OCI-M1 (cell line): ENCODE measurements at places on chromosomes 12 and 14.
A peak's percentile ranks its signal among the peaks of the same experiment; 100 is the strongest.

- DNase-seq, result no peak
Observed at GRCh38 chr12:104166465-104166864, 28.5 kb upstream of the NFYB start.

DNA sequence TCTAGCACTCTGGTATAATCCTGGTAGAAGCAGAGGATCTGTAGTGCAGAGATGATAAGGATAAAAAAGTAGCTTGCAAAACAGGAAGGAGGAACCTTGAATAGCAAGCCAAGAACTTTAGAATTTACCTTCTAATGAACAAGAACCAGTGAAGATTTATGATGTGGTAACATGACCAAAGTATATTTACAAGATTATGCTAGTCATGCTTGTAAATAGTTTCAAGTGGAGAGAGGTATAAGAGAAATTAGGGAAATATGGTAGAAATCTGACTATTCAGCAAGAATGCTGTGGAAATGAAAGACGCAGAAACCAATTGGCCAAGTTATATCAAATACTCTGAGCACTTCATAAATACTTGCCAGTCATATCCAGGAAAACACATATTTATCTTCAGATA is 47.8 kb downstream of the ERGIC2 start:
- no peak for DNase-seq

GRCh38 chr12:95623554-95624170 is 72.4 kb upstream of the USP44 start:
- DNase-seq, result peak; percentile 70

DNA sequence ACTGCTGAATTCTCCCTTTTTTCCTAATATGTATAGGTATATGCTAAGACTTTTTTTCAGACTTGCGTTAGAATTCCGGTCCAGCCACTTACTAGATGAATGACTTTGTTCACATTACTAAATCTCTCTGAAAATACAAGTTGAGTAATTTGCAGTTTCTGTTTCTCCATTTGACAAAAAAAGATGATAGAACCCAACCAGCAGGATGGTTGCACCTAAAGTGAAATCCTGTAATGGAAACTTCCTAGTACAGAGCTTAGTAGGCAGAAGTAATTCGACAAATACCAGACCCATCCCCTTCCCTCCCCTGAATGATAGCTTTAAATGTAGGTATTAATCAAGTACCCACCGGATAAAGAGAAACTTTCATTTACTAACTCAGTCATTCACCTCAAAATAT is 113.6 kb upstream of the RAP1B start:
- no peak for DNase-seq

DNA sequence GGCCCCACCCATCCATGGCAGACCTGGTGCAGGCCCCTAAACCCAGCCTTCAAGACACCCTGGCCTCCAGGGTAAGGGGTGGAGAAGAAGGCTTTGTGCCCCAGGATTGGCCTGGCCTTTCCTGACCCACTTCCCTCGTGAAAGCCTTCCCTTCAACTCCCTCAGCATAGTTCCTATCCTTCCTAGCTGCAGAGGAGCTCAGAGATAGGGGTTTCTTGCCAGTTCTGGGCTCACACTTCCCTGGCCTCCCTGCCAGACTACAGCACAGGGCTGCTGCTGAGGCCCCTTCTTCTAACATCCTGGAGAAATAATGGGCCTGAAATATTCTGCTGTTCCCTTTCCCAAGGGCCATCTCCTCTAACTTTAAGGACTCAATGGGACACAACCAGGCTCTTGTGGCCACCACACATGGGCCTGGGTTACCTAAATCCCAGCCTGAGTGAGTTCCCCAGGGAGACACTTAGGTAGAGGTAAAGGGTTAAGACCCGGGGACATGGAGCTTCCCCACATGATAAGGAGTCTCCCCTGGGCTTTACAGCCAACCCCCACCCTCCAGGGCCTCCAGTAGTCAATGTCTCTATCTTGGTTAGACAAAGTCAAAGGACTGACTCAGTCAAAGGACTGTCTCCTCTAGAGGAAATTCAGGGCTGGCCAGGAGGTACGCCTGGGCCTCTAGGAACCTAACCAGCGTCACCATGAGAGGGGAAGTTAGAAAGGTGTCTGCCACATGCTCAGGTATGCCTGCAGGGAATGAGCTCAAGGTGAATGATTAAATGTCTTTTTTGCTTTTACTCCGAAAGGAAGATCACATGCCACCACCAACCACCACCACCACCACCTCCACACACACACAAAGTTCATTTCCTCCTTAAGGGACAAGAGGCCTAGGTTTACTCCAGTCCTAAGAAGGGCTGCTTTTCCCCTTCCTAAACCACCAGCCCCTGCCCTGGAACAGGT is 7.1 kb downstream of the ZFP36L1 start:
- no peak for DNase-seq

DNA sequence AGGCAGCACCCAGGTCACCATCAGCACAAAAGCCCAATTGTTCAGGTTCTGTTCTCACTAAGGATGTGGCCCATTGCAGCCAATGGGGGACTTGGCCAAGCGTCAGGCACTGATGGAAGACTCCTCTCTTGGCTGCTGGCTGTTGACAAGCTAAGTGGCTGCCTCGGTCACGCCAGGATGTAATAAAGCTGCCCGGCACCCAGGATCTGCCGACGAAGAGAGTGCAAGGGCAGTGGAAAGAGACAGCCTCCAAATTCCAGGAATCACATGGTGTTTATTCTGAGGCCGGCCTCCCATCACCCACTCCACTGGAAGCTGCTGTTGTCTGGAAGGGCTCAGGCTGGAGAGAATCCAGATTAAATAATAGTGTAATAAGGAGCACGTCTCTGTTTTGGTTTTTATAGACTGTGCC is 451.8 kb upstream of the TBX3 start:
- DNase-seq, result no peak

GRCh38 chr12:124837958-124838803 is 25.5 kb downstream of the SCARB1 start:
- no peak for DNase-seq

- DNase-seq, result no peak
Observed at GRCh38 chr14:75335571-75335970, 56.9 kb downstream of the FOS start.

GRCh38 chr12:109114644-109115043 is 1.7 kb upstream of the ACACB start:
- no peak for DNase-seq

DNA sequence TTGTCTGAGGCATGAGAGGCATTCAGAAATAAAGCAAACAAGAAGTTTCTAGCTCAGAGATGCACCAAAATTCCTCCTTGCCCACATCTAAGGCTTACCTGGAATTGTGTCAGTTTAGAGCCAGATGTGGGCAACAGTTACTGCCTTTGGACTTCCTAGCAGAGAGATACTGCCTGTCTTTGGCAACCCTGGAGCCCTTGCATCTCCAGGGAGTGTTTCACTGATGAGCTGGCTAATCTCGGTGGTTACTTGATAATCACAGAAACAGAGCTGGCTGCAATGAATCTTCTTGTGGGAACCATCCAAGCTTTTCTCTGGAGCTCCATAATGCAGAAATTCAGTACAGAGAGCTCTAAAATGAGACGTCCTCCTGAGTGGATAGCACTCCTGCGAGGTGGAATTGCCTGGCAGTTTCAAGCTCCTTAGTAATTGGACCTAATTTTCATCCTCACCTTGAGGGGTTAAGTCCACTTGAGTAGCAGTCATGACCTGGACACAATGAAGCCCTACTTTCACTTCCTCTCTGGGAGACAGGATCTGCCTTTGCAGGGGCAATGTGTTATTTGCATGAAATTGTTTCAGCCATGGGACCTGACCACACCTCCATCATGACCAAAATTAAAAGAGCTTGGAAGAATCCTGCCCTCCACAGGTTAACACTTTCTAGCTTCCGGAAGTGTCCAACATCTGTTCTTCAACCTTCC is 108.8 kb upstream of the ARHGAP5 start:
- DNase-seq, result no peak

GRCh38 chr12:15256761-15257160 is 35.5 kb upstream of the RERG start:
- no peak for DNase-seq

DNA sequence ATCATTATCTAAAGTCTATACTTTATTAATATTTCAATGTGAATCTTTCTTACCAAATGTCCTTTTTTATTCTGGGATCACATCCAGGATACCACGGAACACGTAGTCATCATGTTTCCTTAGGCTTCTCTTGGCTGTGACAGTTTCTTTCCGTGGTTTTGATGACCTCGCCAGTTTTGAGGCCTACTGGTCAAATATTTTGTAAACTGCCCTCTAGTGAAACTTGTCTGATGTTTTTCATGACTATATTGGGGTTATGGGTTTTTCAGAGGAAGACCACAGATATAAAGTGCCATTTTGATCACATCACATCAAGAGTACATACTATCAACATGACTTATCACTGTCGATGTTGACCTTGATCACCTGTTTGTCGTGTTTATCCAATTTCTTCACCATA is 14.1 kb upstream of the SERPINA6 start:
- no peak for DNase-seq

GRCh38 chr14:79608446-79608845 is 602.9 kb downstream of the DIO2 start:
- no peak for DNase-seq

DNA sequence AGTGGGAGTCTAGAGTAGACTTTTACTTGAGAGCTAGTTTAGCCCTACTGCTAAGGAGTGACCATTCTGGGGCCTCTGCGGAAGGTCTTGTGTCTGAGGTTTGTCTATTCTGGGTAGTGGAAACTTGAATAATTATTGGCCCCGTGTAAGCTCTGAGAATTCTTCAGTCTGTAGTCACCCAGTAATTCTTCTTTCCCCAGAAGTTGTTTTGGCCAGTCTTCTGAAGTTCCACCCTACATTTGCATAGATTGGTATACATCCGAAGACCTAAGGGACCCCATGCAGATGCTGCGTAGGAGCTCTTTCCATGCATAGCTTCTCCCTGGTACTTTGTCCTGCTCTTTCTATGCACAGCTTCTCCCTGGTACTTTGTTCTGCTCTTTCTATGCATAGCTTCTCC is 12.8 kb downstream of the CYP46A1 start:
- DNase-seq, result no peak

DNA sequence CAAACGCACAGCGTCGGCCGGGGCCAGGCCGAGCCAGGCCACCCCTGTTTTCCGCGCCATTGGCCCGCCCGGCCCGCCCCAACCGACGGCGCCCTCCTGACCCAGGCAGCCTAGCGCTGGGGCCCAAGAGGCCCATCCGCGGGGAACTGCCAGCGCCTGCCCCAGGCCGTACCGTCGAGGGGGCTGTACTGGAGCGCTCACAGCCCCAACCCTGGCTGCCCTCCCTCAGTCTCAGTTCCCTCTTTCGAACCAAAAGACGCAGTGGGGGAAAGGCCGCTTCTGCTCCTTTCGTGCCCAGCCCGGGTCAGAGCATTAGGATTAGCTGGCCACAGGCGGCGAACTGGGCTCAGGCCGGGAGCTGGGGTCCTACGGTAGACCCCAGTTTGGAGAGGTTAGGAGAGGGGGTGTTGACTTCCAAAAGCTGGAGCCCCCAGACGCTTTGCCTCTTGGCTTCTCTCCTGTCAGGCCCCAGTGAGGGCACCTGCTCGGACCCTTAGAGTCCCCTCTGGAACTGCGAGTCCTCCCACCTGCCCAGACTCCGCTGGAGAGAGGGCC is 1.9 kb downstream of the NKX2-1 start:
- no peak for DNase-seq

- no peak for DNase-seq
Observed at GRCh38 chr12:102957339-102958050, at the start of gene ASCL1. ASCL1 (plus strand) TSS chr12:102957674; CDS start chr12:102958245, 571 bp downstream.

GRCh38 chr14:99805757-99806439 is 12.7 kb downstream of the EML1 start:
- no peak for DNase-seq

DNA sequence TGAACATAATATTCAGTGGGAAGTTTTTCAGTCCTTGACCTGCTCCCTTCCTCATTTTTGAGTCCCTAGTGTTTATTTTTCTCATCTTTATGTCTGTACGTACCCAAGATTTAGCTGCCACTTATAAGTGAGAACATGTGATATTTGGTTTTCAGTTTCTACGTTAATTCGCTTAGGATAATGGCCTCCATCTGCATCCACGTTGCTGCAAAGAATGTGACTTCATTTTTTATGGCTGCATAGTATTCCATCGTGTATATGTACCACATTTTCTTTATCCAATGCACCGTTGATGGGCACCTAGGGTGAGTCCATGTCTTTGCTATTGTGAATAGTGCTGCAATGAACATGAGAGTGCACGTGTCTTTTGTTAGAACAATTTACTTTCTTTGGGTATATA is 30.3 kb downstream of the MIA2 start:
- DNase-seq, result no peak

DNA sequence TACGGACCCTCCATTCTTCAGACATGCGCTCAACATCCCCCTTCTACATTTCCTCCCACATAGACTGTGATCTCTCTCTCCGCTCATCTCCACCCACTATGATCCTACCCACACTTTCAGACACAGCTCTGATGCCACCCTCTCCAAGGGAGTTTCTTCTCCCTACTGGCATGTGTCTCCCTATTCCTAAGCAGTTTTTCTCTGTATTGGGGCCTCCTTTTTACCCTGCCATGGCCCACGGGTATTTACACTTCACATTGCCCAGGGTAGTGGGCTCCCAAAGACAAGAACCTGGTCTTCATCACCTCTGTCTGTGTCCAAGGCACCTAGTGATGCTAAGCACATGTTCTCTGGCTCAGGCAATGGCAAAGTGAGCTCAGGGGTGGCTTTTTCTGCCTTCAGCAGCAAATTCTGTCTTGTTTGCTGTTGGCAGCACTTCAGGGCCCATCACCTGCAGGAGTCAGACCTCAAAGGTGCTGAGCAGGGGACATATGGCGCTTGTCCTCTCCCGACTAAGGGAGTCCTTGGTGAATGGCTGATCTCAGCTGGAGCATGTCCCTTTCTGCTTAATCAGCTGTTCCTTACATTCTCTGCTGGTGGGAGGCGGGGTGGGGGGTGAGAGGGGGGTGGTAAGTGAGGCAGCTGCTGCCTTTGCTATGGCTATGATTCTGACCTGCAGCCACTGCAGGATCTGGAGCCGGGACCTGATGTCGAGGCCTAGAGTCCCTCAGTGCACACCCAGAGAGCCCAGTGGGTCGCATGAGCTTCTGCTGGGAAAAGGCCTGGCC is 256.8 kb downstream of the PCNX1 start:
- DNase-seq, result no peak

- DNase-seq, result no peak
Observed at GRCh38 chr14:32509632-32510187, 180.6 kb downstream of the AKAP6 start.

- no peak for DNase-seq
Observed at GRCh38 chr12:111584959-111585358, 14.2 kb downstream of the ATXN2 start.

GRCh38 chr14:23053426-23053825 is 3.9 kb downstream of the CDH24 start:
- no peak for DNase-seq

- no peak for DNase-seq
Observed at GRCh38 chr12:69610729-69611128, at the start of gene LRRC10. LRRC10 (minus strand) TSS chr12:69610907; CDS start chr12:69610838, 69 bp downstream.

- no peak for DNase-seq
Observed at GRCh38 chr12:19517583-19517982, 78.3 kb downstream of the AEBP2 start.
